ENCODE measurements at places on chromosomes 5 and 9.

DNA sequence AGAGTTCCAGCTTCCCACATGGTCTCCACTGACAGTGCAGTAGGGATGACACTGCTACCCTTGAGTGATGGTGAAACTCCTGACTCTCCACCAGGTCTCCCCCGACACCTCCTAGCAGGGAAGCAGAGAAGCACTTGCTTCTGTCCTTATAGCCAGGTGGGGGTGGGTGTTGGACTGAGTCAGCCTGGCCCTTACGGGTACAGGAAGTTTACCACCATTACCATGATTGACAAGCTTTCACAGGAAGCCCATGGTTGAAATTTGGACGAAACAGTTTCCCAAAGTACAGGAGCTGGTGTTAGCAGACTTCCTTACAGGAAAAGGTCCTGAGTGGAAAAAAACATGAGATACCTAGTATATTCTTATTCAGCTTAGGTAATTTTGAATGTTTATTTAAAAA is 3.1 kb upstream of the FBXL7 start:
- DNase-seq: no peak

DNA sequence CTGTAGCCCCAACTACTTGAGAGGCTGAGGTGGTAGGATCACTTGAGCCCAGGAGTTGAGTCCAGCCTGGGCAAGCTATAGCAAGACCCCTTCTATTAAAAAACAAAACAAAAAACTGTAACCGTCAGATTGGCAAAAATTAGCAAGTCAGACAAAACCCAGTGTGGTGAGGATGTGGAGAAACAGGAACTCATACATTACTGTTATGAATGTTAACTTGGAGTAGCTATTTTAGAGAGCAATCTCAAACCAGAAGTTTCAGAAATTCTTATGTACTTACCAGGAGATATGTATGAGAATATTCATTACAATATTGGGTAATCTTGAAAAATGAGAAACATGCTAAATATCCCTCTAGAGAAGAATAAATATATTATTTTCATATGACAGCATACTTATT is 120.3 kb downstream of the INVS start:
- DNase-seq: no peak

DNA sequence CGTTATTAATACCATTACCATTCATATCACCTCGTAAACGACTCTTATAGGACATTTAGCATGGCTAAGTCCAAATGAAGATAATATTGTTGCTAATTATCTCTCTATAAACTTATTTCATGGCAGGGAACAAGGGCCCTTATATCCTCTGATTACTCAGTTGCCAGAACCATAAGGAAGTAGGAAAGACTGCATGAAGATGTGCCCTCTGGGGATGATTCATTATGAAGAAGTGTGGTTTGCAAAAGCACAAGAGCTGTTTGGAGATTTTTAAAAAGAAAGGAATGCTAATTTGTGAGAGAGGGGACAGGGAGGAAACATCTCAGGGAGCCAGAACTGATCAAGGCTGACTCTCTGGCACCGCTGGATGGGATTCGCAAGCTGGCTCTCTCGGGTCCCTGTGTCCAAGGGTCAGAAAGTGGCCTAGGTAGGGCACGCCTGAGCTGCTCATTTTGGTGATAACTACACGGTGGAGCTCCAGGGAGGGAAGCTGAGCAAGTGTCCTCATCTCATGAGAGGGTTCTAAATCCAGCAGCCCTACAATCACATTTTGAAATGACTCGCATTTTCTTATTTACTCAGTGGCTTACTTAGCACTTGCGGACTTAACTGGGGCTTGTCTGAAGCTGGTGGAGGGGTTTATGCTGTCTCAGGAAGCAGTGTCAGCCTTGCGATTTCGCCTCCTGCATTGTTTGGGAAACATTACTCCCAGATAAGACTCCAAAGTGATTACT is 136.8 kb downstream of the C5orf15 start:
- no peak for DNase-seq

DNA sequence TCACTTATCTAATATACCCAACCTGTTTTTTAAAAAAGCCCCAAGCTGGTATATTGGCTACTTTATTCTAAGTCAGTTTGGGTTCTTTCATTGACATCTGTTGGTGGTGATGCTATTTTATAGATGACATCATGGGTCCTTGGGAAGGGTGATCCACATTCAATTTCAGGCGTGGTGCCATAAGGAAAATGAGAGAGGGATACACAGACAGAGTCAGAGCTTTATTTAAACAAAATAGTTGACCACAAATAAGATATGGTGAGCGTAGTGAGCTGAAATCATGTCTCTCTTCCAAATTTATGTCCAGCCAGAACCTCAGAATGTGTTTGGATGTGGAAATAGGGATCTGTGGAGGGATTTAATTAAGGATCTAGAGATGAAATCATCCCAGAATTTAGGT is 302.4 kb downstream of the MAT2B start:
- DNase-seq: no peak

GRCh38 chr5:2194949-2195348 is 312.2 kb upstream of the IRX4 start:
- DNase-seq: no peak

DNA sequence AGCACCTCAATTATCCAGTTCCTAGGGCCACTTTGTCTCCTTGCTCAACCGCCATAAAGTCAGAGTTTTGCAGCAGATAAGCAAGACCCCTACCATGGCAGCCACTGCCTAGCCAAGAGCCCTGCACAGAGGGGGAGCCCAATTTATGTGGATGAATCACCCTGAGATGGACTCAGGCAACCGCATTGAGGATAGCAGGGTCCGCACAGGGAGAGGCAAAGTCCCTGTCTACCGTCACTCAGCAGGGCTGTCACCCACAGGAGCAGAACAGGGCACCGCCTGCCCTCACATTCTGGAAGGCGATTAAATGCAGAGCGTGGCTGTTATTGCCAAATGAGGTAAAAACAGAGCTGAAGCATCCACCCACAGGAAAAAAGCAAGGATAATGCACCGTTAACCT is 1.7 kb downstream of the FBP2 start:
- DNase-seq: no peak

- DNase-seq: no peak
These were observed 75.3 kb upstream of the TBCA start for GRCh38 chr5:77851176-77852067.

DNA sequence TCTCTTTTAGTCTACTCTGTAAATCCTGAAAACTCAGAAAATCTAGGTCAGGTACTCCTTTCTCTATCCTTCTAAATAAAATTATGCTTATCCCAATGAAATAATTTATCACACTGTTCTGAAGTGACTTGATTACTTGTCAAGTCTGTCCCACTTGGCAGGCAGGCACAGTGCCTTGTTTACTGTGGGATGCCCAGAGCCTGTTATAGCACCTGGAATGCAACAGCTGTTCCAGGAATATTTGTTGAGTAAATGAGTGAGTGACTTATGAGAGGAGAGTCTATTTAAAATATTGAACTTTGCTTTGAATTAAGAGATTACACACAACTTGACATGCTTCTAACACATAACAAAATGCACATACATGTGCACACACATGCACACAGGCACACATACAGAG is 130.0 kb downstream of the MPDZ start:
- DNase-seq: no peak

DNA sequence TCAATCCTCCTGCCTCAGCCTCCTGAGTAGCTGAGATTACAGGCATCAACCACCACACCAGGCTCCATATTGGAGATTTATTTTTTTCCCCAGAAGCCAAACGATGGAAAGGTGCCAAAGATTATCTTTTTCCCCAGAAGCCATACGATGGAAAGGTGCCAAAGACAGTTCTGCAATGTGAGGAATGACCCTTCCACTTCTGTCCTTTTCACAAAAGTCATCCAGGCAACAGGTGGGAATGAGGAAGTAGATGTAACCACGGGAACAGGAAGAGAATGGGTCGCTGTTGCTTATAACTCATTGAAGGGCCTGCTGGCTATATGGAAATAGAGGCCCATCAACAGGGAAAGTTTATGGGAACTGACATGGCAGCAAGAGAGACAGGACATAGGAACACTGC is 233.7 kb upstream of the MSX2 start:
- no peak for DNase-seq

DNA sequence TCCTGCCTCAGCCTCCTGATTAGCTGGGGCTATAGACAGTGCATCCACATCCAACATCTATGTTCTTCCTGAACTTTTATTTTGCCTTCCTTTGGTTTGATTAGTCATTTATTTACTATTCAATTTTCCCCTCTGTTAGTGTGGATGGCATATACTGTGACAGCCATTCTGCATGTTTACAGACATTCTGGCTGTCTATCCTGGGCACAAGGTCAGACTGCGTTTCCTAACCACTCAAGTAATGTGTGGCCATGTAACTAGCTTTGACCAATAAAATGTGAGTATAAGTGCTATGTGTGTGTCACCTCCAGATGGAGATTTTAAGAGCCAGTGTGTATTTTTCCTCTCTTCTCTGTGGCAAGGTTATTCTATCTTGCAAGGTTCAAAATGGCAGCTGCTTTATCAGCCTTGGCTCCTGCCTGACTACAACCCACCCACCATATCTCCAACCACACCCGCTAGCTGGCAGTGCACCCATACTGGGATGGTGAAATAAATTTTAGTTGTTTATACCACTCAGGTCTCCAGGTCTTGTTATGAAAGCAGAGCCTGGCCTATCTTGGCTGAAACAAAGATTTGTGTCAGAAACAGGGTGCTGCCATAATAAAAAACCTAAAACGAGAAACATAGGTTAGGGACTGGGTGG is 32.2 kb downstream of the PDE6A start:
- DNase-seq: no peak

GRCh38 chr9:28866951-28867350 is 1293.7 kb upstream of the C9orf72 start:
- DNase-seq: no peak

DNA sequence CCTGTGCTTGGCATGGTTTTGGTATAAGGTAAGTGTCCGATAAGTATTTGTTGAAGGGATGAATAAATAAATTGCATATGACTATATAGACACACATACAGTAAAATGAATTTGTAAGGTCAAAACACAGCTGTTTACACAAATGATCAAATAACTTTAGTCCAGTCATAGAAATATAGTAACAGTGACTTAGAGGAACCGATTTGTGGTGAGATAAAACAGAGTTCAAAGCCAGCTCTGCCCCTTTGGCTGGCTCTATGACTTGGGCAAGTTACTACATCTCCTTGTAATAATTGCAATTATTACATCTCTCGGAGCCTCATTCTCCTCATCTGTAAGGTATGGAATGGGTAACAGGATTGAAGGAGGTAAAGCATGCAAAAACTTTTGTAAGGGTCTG is 384.0 kb downstream of the PLK2 start:
- DNase-seq: no peak
